ENCODE measurements at places on chromosomes 11 and 22.

GRCh38 chr11:105823495-105824033, 198.5 kb downstream of the MSANTD4 start:
- DNase-seq, result no peak

DNA sequence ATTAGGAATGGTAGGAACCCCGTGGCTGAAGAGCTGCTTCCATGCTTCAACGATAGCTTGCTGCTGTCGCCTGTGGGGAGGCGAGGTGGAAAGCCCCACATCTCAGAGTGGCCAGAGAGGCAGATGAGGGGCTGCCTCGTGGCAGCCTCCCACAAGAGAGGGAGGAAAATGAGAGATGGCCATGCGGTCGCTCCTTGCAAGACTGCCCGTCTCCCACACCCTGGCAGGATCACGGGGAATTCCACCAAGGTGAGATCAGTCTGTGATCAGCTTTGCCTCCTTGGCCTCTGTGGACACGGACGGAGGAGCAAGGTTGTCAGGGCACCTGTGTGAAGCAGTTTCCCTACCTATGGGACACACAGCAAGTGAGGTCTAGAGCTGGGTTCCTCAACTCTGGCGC, 3.0 kb downstream of the CRYBA4 start:
- DNase-seq, result peak; percentile 63

- DNase-seq, result no peak
Observed at GRCh38 chr11:57868491-57868890, 106.9 kb downstream of the CTNND1 start.

DNA sequence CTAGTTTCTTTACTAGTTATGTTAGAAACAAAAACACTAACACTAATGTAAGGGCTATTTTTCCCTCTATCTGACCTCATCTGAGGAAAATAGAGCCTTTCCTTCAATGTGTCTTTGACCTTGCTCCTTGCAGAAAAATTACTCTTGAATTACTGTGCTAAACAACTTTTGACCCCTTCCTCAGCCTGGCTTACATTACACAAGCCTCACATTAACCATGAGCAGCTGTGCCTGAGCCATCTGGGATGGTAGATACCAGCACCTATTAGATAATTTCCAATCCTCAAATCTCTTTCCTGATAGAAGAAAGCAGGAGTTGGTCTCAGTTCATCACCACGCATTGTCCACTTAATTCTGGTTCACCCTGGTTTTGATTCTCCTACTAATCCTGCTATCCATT, 134.4 kb upstream of the NCAM1 start:
- no peak for DNase-seq

GRCh38 chr11:33025339-33025722, 9.7 kb downstream of the DEPDC7 start:
- DNase-seq, result no peak

DNA sequence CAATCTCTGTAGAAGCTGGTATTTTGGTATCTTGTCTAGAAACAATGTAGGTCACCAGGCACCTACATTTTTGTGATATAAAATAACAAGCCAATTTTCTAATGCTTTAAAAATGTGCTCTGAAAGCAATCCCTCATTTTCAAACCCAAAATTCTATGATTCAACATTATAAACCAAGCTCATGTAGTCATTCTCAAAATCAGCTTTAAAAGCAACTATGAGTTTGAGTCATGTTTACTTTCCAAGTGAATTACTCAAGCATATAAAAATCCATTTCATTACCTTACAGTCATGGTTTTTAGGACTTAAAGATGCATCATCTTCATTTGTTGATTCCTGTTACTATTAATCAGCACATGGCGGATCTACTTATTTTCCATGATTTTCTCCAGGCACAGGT, 216.4 kb downstream of the GRM5 start:
- peak; percentile 61 for DNase-seq

DNA sequence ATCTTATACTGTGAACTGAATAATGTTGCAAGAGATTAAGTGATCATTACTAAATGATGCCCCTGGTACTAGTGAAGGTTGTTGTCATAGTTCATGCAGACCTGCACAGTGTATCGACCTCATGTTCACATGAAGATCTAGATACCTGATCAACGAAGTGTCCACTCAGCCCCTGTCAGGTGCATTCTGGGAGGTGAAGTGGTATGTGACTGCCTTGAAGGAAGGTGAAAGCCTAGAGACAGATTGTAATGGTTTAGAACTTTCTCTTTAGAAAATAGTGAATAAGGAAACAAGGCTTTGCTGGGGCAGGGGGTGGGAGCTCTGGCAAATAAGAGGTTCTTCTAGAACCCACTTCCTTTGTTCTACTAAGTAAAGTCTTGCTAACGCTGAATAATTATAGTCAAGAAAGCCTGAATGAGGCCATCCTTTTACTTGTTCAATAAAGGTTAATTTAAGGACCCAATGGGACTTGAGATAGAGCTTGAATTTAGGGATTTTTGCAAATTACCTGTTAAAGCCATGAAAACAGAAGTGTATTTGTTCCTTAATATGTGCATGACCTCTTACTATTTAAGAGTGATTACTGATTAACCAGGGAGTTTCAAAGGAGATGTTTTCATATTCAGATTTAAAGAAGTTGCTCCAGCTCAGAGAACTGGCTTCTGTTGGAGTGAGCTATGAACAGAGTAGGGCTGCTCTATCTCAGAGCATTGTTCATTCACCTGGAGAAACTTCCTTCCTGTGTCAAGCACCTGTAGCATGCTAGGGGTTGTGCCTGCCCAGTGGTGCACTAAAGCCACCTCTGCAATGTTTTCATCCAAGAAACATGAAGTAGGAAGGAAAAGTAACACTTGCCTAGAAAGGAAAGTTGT, 45.3 kb downstream of the C22orf31 start:
- no peak for DNase-seq

GRCh38 chr11:70510571-70510970, 112.2 kb downstream of the CTTN start:
- no peak for DNase-seq

DNA sequence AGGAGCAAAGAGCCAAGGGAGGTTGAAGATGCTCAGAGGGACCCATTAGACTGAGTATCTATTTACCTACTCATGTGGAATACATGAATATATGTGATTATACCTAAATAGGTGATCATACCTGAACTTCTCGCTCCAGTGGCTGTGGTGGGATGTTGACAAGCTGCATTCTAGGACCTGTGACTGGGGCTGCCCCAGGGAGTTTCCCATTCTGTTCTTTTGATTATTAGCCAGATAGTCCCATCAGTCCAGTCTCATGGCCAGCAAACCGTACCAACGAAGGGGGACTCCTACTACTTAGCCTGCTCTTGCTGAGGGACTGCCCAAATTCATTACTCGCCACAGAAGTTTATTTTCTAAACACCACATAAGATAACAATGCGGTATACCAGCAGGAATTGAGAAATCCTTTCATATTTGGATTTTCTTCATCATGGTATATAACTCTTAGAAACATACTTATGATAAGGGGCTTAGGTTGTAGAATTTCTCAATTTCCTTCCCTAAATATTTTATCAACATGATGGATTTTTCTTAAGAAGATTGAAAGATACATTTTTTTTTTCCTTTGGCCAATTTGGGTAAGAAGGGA, 273.9 kb downstream of the NTM start:
- DNase-seq, result no peak

- DNase-seq, result no peak
Observed at GRCh38 chr11:79925570-79925969, 484.7 kb upstream of the TENM4 start.

DNA sequence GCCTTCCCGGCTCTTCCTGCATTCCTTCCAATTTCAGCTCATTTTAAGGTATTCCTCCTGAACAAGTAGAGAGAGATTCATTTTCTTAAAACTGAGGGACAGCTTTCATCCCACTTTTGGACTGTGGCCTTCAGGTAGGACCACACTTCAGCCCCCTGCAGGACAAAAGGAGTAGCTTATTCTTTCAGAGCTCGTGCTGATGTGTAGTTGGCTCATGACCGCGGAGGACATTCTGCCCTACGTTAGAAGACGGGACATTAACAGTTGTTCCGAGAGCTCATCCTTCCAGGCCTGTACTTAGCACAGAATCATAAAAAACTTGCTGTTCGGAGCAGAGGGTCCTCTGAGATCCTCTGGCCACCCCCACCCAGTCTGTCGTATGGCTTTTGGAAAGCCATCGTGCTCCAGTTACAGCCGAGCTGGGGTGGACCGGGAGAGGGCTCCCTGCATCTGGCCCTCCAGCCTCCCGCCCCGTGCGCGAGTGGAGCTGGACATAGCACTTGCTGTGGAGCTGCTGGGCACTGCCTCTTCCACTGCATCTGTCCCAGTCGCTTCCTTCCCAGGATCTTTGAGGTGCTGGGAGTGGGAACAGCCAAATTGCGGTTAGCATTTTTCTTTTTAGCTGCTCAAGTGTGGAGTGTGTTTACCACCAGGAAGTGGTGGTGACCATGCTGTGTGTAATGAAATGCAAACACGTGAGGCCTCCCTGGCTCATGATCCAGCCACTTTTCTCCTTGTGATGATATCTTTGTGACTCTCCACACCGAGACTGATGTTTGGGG, 250.3 kb downstream of the TBC1D22A start:
- peak; percentile 94 for DNase-seq

- DNase-seq, result no peak
Observed at GRCh38 chr11:70024773-70025045, 53.4 kb upstream of the ANO1 start.

GRCh38 chr11:118909619-118910308, 16.0 kb downstream of the BCL9L start:
- DNase-seq, result peak; percentile 75

- peak; percentile 85 for DNase-seq
Observed at GRCh38 chr11:86497310-86497709, 122.6 kb downstream of the CCDC81 start.

DNA sequence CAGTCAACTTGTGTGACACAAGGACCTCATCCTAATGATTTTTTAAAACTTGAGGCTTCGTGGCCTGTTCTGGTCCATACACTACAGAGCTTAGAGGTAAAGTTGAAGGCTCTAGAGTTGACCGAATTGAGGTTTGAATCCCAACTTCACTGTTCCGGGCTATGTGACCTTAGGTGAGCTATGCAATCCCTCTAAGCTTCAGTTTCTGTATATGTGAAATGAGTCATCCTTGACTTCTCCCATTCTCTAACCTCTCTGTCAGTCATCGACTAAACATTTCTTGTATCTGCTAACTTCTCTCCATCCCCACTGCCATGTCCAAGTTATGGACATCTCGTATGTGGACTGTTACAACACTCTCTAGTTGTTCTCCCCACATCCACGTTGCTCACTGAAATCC, 178.2 kb upstream of the TMEM45B start:
- no peak for DNase-seq

DNA sequence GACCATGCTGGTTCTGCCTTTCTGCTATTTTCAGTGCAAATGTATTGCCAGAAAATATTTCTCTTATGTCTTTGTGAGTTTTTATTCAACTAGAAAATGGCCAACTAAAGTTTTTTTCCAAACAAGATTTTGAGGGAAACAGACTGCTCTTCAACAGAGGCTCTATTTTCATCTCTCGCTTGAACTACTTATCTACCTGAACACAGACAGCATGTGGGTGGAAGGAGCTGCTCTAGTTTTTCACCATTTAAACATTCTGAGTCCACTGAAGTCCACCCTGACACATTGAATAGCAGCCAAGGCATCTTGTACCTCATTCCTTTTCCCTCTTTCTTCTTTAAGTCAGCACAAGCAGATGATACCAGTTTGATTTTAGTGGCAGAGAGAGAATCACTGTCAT, 9.8 kb upstream of the OR9I1 start:
- no peak for DNase-seq

GRCh38 chr11:94107363-94107762, 21.3 kb upstream of the PANX1 start:
- no peak for DNase-seq

DNA sequence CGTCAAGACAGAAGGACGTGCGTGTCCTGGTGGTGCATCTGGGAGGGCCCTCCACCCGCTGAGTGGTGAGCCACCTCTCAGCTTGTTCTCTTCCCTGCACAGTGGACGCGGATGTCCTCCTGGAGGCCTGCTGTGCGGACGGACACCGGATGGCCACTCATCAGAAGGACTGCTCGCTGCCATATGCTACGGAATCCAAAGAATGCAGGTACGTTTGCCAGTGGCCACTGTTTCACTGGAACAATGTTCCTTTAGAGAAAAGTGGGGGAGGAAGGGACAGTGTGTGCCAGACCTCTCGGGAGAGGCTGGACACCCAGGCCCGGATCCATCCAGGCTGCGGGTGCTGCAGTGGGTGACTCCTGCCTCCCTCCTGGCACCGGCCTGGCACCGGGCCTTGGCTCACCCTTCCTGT, 15.9 kb downstream of the FBLN1 start:
- peak; percentile 50 for DNase-seq

GRCh38 chr11:503179-503981, 3.7 kb downstream of the RNH1 start:
- peak; percentile 96 for DNase-seq

- DNase-seq, result no peak
Observed at GRCh38 chr11:82105331-82105998, 628.2 kb downstream of the FAM181B start.

DNA sequence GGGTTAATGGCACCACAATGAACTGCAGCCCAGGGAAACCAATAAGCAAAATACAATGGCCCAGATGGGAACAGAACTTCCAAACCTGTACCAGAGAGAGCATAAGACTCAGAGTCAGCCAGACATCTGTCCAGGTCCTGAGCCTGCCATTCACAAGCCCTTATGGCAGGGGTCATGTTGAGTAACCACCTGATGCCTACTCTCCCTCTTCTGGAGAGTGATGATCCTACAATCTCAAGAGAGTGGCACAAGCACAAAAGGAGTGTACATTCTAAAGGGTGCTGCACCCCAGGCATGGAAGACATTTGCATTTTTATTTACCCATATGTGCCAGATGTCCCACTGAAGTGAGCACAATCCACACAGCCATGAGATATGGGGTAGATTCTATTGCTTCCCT, 10.6 kb downstream of the TENM4 start:
- no peak for DNase-seq

- no peak for DNase-seq
Observed at GRCh38 chr22:33539202-33539901, 380.9 kb downstream of the LARGE1 start.

DNA sequence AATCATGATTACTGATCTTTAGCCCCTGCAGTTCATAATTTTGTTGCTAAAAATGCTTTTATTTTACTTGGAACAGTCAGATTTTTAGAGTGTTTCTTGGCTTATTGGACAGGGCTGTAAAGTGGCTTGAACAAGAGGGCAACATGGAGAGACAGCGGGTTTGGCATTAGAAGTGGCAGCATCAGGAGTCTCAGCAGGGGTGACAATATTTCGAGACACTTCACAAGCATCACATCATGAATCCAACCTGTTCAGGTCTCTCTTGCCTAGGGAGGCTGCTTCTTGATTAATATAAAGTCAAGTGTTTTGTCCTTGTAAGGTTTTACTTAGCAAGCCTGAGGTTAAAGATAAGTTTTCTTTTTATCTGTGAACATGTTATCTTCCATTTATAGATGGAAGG, 2249.5 kb downstream of the LRRC4C start:
- DNase-seq, result no peak
